Mucosa of gallbladder (tissue), 1 donor: ENCODE measurements at places on chromosomes 12 and 14. TPM values are rescaled to one million over a fixed set of nuclear protein-coding genes. Genes with fewer than 3 reads are reported as not detected.

DNA sequence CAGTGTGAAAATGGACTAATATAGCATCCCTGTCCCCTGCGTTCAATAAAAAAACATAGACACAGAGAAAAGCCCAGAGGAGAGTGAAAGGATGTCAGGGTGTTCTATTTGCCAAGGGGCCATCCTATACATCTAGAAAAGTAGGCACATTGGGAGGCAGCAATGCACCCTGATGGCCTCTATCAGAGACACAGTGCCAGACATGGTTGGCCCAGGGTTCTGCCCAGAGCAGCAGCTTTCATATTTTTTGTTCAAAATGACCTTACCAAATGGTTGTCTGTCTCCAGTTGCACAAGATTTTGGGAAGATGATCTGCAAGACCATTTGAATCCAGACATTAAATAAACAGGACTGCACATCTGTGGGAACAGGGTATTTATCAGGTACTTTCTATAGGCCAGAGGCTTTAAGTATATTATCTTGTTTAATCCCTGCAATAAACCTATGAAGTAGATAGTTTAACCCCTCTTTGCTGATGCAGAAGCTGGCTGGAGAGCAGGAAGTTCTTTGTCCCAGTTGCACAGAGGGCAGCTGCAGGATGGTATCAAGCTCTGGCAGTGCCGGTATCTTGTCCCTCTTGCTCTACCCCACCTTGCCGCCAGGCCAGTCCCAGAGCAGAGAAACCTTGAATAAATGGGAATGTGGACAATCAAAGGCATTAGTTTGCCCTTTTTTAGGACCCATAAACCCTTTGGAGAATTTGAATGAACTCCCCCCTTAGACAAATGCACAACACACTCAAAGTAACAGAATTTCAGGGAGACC, 171.8 kb upstream of the PWP1 start:
- no peak for DNase-seq

DNA sequence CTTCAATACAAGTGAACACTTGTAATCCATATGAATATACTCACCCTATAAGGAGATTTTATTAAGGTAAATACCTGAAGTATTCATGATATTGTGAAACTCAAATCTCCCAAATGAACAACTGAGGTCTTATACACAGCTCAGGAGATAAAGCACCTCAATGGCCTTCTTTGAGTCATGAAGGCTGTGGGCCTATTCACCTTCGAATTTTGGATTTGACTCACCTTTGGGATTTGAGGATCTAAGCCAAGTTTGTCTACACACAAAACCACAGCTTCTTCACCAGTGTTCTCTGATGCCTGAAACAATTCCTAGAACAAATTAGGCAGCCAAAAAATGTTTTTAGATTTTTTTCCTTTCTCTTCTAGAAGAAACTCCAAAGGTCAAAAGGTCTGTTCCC, 194.1 kb downstream of the NUAK1 start:
- DNase-seq = no peak

GRCh38 chr12:92288561-92288960, 142.9 kb upstream of the BTG1 start:
- no peak for DNase-seq

GRCh38 chr14:55221968-55222367, 30.6 kb upstream of the DLGAP5 start:
- DNase-seq = no peak

GSC gene
- not detected for total RNA-seq

- DNase-seq = peak; percentile 69
Measured at GRCh38 chr12:104358353-104359003, 54.9 kb downstream of the EID3 start.

- DNase-seq = no peak
Measured at GRCh38 chr12:82919388-82920054, 232.8 kb downstream of the TMTC2 start.

GRCh38 chr12:1690578-1691122, at the start of gene ADIPOR2:
Gene ADIPOR2 (plus strand): TSS chr12:1691070. CDS start chr12:1754344, 63,274 bp downstream.
- DNase-seq = peak; percentile 95

GRCh38 chr14:80055667-80056496, 155.4 kb downstream of the DIO2 start:
- DNase-seq = peak; percentile 19

DNA sequence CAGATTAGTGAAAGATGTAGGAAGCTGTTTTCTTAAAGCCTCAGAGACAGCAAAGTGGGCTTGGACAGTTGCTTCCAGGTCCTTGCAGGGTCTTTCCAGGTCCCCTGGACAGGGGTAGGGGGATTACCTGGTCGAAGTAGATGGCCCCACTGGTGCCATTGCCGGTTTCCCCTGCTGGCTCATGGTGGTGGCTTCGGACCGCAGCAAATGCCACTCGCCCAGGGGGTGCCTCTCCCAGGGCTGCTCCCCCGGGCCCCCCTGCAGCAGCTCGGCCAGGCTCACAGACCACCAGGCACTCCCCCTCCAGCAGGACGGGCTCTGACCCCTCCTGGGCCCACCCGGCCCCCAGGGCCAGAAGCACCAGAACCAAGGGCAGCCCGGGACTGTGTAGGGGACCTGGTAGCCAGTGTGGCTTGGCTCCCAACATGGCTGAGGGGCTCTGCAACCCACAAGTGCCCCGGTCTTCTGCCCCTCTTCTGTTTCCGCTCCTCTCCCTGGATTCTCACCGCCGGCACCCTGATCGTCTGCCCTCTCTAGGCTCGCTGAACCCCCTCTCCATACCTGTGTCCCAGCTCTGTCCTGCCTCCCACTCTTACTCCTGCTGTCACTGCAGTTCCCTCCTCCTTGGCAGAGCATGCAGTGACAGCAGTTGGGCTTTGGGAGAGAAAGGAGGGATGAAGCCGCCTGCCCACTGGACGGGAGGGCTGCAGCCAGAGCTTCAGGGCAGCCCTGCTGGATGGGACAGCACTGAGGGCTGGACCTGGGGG, 657 bp downstream of the CBLN3 start:
- DNase-seq = peak; percentile 9

DNAJC22 gene
- 73.7 TPM for total RNA-seq

CBX5 gene
- 62.0 TPM for total RNA-seq

DNA sequence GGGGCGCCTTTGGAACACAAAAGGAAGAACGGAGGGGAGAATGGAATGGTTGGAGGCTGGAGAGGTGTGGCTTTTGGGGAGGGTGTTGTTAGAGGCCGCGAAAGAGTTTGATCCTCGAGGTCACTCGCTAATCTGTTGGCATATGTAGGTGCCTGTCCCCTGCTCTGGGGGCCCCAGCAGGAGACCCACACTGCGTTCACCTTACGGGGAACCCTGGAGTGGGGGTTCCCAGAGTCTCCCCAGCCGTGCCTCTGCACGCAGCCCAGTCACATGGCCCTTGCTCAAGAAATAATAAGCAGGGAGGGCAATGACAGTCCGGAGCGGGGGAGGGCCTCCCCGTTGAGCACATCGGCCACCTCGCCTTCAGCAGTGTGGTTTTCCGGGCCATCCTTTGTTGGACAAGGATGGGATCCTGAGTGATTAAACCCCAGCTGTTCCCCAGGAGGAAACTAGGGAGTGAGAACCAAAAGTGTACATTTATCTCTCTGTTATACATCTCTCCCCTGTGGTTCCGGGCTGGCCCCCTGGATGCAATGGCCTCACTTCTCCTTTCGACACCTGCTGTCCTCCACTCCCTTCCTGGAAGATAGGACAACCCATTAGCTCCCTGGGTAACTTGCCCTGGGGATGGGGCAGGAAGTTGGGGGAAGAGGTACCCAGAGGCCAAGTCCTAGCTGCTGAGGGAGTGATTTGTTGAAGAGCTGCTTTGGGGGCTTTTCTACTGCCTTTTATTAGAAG, 1.3 kb downstream of the PLEKHG3 start:
- DNase-seq = no peak

GRCh38 chr12:11133162-11133561, 1.3 kb downstream of the TAS2R30 start:
- no peak for DNase-seq

DNA sequence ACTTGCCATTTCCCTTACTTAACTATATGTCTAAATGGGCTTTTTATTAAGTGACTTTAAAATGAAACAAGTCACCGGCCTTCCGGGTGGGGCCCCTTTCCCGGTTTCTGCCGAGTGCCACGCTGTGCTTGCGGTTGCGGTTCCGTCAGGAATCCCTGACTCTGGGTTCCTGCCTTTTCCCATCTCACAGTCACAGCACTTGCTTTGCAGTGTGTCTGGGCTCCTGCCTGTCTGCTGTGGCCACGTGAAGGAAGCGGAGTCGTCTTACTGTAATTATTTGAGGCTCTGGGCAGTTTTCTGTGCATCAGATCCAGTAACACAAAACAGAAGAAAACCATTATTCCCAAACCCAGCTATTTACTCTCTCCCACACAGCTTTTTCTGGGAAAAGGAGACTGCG, 44.0 kb upstream of the FRMD6 start:
- no peak for DNase-seq

TMCC3 gene
- 6.1 TPM for total RNA-seq

DNA sequence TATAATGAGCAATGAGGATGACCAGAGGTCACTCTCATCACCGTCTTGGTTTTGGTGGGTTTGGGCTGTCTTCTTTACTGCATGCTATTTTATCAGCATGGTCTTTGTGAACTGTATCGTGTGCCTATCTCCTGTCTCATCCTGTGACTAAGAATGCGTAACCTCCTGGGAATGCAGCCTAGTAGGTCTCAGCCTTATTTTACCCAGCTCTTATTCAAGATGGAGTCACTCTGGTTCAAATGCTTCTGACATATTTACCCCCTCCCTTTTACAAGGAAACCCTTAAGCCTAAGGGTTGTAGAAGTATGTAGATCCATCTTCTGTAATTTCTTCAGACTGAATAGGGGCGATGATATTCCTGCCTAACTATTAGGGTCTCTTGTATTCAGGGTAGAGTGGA, 8.4 kb downstream of the IFI27L1 start:
- DNase-seq = no peak

GRCh38 chr12:41981013-41981412, 163.7 kb downstream of the GXYLT1 start:
- DNase-seq = no peak

DNA sequence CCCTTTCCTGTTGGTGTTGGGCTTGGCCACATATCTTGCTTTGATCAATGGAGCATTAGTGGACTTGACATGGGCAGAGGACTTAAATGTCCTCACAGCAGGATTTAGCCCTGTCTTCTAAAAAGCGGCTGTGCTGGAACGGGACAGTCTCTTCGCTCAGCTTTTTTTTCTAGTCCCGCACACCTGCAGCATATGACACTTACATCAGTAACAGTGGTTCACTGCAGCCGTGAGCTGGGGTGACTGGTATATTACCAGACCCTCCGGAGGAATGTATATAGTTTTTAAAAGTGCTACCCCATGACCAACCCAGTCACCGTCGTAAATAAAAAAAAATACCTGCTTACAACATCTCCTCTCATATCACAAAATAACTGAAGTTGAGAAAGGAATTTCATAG, 164.5 kb downstream of the CRADD start:
- no peak for DNase-seq

GRCh38 chr12:73612551-73612950, 925.1 kb upstream of the ATXN7L3B start:
- DNase-seq = no peak

- no peak for DNase-seq
Measured at GRCh38 chr12:53712059-53712643, 15.1 kb downstream of the CALCOCO1 start.

GRCh38 chr12:74449872-74450271, 87.8 kb upstream of the ATXN7L3B start:
- DNase-seq = no peak

PRH2 gene
- total RNA-seq = not detected

DNA sequence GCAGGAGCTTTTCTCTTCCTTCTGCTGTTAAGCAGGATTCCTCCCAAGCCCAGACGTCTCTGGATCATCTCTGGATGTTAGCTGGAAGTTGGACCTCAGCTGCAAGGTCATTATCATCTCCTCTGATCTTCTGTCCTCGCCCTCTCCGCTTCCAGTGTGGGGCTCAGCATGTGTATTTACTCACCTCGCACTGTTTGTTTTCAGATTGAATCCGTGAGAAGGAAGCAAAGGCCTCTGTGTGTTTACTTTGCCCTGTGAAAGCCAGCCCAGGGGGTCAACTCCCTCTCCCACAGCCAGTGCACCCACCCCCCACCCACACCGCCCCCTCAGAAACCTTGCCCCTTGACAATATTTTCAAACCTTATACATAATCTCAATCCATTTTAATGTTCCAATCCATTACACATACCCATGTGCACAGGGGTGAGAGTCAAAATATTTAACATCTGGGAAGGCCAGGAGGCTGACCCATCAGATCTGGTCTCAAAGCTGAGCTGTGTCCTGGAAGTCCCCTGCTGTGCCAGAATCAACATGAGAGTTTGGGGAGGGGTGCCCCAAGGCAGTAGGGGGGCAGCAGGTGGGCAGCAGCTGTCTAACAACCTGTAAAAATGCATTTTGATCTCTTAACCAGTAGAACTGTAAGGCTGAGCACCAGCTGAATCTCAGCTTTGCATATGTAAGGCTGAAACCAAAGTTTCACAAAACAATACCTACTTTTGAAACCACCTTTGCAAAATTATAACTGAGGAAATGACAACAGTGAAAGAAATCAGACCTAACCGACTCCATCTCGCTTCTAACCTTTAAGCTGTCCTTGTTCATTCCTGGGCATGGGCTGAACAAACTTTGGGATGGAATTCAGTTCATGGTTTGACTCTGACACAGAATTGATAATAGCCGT, 157.9 kb downstream of the ZNF664 start:
- DNase-seq = no peak

DNA sequence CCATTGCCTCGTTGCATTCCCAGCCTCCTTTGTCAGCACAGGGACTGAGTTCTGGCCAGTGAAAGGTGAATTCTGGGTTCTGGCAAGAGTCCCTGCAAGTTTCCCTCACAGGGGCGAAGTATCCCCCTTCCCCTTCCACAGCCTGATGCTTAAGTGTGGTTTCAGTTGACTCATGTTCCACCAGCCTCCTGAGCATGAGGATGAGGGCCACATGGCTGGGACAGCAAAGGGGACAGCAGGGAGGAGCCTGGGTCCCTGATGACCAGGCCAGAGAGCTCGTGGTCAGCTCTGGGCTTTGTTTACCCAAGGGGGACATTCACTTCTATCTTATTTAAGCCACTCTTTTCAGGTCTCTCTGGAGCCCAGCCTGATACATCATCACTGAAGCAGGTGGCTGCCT, 36.5 kb downstream of the CACNA2D4 start:
- DNase-seq = no peak

GRCh38 chr12:12718381-12718759, 1.2 kb downstream of the CDKN1B start:
- DNase-seq = no peak

KRT6B gene
- not detected for total RNA-seq

GRCh38 chr12:100959481-100959880, 164.9 kb downstream of the ANO4 start:
- DNase-seq = no peak

ABCC9 gene
- 33.3 TPM for total RNA-seq

AICDA gene
- total RNA-seq = 2.2 TPM

GRCh38 chr14:79337761-79338160, 873.5 kb downstream of the DIO2 start:
- DNase-seq = no peak
